Left renal cortex interstitium (tissue), 4 donors: ENCODE measurements at places on chromosomes 2 and 18. TPM values are rescaled to one million over a fixed set of nuclear protein-coding genes. Genes with fewer than 3 reads are reported as not detected.

- no peak for DNase-seq
Measured at GRCh38 chr2:160222546-160223283, 22.6 kb upstream of the ITGB6 start.

DNA sequence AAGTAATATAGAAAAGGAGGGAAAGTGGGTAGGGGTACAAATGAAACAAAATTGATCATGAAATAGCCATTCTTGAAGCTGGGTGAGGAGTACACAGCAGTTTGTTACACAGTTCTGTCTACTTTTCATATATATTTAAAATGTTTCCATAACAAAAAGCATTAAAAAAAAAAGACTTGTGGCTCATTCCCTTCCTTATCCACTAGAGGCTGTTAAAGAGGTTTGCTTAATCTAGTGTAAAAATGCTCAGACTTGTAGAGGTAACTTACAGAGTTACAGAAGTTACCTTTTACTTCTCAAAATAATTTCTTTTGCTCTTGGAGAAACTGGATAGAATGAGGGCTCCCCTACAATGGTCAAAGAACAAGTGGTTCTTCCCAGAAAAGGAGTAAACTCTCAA, 8.1 kb upstream of the WIPF1 start:
- DNase-seq, result no peak

- DNase-seq, result no peak
Measured at GRCh38 chr2:11658208-11659114, 11.5 kb downstream of the NTSR2 start.

GRCh38 chr2:33131749-33132148, 185.0 kb downstream of the LTBP1 start:
- DNase-seq, result no peak

- DNase-seq, result no peak
Measured at GRCh38 chr18:13137670-13138419, 80.7 kb upstream of the LDLRAD4 start.

DNA sequence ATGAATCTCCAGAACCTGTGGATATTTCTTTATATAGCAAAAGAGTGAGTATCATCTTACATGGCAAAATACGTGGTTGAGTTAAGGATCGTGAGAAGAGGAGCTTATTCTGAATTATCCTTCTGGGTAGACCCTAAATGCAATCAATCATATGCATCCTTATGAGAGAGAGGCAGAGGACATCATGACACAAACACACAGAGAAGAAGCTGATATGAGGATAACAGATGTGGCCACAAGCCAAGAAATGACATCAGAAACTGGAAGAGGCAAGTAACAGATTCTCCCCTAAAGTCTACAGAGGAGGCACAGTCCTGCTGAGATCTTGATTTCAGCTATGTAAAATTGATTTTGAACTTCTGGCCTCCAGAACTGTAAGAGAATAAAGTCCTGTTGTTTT, 730.2 kb upstream of the ZNF804A start:
- no peak for DNase-seq

GRCh38 chr18:75322206-75322605, 105.3 kb downstream of the SMIM21 start:
- no peak for DNase-seq

GRCh38 chr2:149528983-149529382, 58.6 kb downstream of the MMADHC start:
- DNase-seq, result no peak

DNA sequence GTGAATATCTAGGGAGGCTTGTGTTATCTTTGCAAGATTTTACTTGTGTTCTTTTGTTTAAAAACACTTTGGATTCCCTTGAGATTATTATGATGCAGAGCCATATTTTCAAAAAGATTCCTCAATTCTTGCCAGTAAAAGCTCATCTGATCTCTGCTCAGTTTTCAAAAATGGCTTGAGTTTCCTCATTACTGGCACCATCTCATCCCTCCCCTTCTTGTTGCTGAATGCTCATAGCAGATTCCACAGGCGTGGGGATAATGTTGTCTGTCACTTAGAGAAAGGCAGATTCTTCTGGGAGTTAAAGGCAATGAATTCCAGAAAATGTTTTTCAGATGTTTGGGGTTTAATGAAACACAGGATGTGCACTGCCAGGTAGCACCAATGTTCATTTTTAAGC, 170.4 kb upstream of the TANK start:
- no peak for DNase-seq

DNA sequence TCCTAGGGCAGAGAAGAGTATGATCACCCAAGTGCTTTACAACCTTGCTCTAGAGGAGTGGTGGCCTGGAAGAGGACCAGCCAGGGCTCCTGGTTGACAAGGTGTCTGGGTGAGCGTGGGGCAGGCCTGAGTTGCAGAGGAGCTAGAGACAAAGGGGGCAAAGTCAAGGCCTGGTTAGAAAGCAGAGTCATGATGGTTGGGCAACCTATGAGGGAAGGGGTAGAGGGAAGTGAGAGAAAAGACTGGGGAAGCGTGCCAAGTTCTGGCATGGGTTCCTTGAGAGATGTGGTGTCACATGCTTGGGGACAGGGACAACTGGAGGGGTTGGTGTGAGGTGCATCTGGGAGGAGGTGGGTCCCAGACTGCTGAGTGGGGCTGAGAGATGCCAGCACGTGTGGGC, 13.5 kb downstream of the ZFP36L2 start:
- DNase-seq, result no peak

TXNDC2 gene
- 0.17 TPM for polyA plus RNA-seq

GBX2 gene
- polyA plus RNA-seq, result 0.83 TPM

SATB2 gene
- 16.5 TPM for polyA plus RNA-seq

IL36A gene
- not detected for polyA plus RNA-seq

SLC40A1 gene
- polyA plus RNA-seq, result 124 TPM

PLCL1 gene
- 16.5 TPM for polyA plus RNA-seq

ANKRD23 gene
- 7.3 TPM for polyA plus RNA-seq
